Substantia nigra (tissue), 51 donors: ENCODE measurements at places on chromosomes 16 and 17.

GRCh38 chr17:21542991-21543390 is 149.3 kb upstream of the KCNJ18 start:
- no peak for DNase-seq

- DNase-seq, result no peak
Measured at GRCh38 chr17:76032073-76032779, 5.1 kb upstream of the EVPL start.

DNA sequence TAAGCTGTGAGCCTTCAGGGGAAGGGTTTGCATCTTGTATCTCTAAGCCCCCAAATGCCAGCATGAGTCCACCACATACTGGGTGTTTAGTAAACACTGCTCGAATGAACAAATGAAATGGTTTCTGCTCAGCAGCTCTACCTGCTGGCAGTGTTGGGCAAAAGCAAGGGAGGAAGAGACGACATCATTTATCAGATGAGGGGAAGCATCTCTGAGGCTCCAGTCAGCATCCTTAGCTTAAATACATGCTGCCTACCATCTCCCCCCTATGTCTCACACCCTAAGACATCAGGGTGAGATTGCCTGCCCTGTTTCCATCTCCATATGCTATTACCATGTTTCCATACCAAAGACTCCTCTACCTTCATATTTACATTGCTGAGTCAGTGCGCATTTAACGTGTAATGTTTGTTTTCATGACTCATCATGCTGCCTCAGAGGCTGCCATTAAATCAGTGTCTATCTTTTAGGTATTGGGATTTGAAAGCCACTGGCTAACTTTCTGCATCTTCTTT is 379.8 kb downstream of the UTP18 start:
- no peak for DNase-seq

- DNase-seq, result no peak
Measured at GRCh38 chr17:28737316-28737715, 6.5 kb upstream of the TRAF4 start.

- DNase-seq, result no peak
Measured at GRCh38 chr17:27352448-27353032, 58.6 kb downstream of the WSB1 start.

DNA sequence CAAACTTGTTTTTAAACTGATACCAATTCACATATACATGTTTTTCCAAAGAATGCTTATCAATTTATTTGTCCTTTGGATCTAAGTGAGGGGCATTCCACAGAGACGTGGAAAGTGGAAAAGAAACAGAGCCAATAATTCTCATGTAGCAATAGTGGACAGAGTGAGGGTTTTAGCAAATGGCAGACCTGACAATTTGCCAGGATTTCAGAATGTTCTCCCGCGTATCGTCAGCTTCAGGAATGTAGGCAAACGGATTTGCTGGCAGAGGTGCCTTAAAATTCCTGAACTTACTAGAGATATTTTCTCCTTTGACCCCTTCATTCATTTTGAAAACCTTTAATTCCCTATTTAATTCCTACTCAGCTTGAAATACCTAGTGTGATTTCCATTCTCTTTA is 193.4 kb upstream of the CPHXL start:
- DNase-seq, result no peak

DNA sequence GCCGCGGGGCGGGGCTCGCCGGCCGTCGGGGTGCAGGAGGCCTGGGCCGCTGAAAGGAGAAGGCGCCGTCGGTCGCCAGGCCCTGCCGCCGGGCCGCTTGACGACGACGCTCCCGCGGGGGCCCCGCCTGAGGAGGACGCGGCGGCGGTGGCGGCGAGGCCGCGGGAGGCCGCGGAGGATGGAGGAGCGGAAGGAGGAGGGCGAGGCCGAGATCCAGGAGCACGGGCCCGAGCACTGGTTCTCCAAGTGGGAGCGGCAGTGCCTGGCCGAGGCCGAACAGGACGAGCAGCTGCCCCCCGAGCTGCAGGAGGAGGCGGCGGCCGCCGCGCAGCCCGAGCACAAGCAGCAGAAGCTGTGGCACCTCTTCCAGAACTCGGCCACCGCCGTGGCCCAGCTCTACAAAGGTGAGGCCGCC is 430 bp downstream of the HAPSTR1 start:
- DNase-seq, result no peak

- no peak for DNase-seq
Measured at GRCh38 chr17:57674894-57675293, 70.2 kb downstream of the CCDC182 start.

- DNase-seq, result no peak
Measured at GRCh38 chr17:9837551-9838471, 12.1 kb downstream of the GLP2R start.

- DNase-seq, result no peak
Measured at GRCh38 chr16:83979441-83979840, 11.4 kb downstream of the NECAB2 start.

- no peak for DNase-seq
Measured at GRCh38 chr16:14437426-14437825, 192.6 kb downstream of the PARN start.

DNA sequence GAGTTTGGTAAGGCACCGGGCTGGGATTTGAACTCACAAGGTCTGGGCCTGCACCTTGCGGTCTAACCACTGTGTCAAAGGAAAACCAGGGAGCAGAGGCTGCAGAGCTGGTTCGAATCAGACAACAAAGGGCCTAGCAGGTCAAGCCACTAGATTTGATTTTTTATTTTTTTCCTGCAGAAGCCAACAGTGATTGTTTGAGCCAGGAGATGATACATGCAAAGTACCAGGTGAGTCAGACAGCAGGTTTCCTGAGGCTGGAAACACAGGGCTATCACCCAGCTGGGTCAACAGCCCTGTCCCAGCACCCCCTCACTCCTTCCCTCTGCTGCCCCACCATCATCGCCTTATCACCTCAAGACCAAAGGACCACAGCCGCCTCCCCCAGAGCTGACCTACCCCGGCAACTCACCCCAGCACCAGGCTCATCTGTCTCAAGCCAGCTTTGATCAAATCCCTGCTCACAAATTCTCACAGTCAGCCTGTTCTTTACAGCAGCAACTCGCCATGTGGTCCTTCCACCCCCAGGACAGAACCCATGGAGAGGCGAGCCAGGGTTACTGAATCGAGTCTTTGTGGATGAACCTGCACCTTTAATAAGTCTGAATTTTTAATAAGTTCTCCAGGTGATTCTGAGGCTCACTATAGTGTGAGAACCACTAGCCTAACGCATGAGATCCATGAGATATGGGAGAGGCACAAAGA is 13.0 kb upstream of the KRT19 start:
- no peak for DNase-seq

DNA sequence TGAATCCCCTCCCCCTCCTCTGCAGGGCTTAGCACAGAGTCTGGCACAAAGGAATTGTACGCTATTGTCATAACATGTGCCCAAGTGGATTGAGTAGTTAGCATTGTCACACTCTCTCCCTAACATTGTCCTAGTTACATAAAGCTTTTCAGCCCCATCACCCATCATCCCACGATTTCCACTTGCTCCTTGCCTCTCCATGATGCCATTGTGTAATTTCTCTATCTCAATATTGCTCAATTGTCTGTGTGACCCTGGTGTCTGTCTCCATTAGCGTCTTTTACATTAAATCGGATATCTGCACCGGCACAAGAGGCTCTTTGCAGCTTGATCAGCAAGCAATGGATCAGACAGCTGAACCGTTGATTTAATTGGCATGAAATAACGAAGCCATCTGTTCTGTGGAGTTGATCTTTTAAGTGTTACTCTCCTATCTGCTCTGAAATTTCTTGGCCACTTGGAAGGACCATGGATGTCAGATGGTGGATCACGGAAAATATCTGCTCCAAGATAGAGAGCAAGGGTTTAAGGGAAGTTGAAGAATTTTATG is 77.0 kb upstream of the HS3ST4 start:
- DNase-seq, result no peak

DNA sequence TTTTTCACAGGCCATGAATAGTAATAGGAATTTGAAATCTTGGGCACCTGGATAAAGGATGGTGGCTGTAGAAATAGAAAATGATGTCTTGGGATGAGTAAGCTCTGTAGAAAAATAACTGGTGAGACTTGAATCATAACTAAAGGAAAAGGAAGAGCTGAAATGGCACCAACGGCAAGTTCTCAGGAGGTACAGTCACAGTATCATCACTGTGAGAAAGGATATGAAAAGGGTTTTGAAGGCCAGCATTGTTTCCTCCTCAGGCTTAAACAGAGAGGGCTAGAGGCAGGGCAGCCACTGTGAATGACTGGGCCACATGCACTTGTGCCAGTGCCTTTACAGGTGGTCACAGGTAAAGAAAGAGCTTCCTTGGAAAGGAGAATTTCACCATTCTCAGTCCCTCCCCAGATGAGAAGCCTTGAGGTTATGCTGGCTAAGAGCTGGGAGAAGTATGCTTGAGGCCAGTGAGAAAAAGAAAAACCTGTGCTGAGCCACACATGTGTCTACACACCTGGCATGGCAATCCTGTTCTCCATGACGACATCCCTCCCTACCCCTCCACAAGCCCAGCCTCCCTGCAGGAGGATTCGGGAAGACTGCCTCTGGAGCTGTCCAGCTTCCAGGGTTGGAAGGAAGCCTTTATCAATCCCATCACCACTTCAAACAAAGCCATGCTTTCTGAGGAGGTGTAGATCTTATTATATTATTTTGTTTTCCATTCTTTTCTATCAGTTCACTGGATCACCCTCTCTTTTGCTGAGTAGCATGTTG is 3.8 kb upstream of the ANKFN1 start:
- no peak for DNase-seq

GRCh38 chr16:53872248-53873221 is 168.6 kb downstream of the FTO start:
- DNase-seq, result no peak

- DNase-seq, result no peak
Measured at GRCh38 chr17:81295676-81296381, 722 bp upstream of the SLC38A10 start.

DNA sequence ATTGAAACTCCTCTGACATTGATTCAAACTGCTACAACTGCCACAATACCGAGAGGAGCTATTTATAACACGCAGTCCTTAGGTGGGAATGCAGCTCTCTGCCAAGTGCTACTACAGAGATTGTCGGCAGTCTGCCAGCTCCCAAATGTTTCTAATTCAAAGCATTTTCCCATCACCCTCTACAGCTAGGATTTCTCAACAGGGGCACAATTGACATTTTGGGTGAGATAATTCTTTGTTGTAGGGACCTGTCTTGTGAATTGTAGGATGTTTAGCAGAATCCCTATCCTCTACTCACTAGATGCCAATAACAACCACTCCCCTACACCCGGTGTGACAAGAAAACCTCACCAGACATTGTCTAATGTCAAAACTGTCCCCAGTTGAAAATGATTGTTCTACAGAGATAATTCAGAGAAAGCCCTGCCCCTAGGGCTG is 7.8 kb upstream of the N4BP1 start:
- no peak for DNase-seq

DNA sequence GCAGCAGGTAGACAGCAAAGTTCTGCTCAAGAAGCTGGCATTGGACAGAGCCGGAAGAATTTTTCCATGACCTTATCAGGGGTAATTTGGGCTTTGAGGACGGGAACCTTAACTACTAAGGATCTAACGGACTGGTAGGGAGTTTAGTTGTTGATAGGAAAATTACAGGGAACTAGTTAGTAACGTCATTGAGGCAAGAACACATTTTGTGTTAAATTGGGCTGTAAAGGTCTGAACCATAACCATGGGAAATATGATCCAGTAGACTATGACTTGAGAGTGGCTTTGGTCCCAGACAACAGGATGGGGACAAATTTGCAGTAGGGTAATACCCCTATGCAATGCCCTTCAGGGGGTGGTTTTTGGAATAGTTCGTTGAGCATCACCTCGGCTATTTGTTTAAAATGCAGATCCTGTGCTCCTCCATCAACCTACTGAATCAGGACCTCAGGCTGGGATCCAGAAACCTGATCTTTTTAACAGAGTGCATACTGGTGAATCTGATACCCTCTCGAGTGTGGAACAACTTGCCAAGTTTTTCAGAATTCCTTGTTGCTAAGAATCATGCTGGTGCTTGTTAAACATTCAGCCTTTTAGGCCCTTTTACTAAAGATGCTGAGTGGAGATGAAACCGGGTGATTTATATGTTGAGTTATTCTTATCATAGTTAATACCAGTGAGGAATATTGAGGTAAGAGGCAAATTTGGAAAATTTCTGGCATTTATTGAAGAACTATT is 255.1 kb downstream of the MAP2K6 start:
- no peak for DNase-seq

DNA sequence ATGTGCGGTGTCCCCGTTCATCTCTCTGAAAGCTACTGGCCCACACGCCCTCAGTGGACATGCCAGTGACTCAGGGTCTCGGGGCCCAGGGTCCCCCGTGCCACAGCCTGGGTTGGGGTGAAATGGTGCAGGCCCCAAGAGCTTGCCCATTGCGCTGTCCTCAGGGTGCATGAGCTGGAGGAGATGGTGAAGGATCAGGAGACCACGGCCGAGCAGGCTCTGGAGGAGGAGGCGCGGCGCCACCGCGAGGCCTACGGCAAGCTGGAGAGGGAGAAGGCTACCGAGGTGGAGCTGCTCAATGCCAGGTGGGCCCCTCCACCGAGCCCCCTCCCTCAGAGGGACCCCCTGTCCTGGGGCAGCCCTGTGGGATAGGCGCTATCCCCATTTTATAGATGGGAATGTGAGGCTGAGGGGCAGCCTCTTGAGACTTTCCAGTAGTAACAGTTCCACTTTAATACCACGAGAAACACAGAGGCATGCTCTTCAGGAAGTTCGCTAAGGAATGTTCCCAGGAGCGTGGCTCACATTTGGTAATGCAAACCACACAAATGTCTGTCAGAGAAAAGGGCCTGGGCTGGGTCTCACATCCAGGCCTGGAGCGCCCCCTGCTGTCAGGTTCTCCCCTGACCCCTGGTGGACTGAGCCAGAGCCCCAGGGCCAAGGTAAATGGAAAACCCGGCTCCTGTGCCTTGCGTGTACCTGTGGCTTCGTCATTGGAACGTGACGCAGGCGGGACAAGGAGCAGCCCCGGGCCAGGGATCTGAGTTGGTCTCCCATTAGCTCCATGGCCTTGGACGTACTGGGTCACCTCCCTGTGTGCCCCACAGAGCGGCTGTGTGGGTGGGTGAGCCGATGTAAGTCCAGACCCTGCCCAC is 133.7 kb downstream of the RAB11FIP4 start:
- peak; percentile 49 for DNase-seq

GRCh38 chr16:28188085-28188916 is 23.5 kb downstream of the XPO6 start:
- no peak for DNase-seq

DNA sequence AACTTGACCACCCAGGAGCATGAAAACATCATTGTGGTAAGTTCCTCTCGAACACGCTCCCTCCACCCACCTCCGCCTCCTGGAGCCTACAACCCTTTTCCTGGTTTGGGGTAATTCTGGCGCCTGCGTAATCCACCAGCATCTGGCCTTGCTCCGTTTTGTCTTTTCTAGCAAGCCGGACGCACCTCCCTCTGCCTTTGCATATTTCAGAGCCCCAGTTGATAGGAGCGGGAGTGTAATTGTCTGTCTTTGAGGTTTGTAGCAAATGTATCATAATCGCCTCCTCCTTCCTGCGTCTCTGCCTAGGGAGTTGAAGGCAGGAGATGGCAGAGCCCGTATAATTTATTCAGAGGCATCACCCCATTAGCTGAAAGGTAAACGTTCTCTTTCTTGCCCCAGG is 121.3 kb upstream of the PLCG2 start:
- DNase-seq, result no peak

- DNase-seq, result no peak
Measured at GRCh38 chr16:82935766-82936165, 309.0 kb downstream of the CDH13 start.

- DNase-seq, result no peak
Measured at GRCh38 chr16:66485376-66485775, 58.3 kb downstream of the BEAN1 start.

- DNase-seq, result no peak
Measured at GRCh38 chr17:68443972-68444464, 13.3 kb downstream of the WIPI1 start.

GRCh38 chr16:14560523-14560922 is 69.5 kb downstream of the PARN start:
- DNase-seq, result no peak
